Neural progenitor cell (in vitro differentiated cells): ENCODE measurements at places on chromosomes 2 and 18.

GRCh38 chr18:1657876-1658275 is 753.2 kb downstream of the ADCYAP1 start:
- no peak overlapping the region for H3K4me3 ChIP-seq
- H3K4me1 ChIP-seq = no peaks in the 10 kb centered on the region
- no peak overlapping the region for H3K27ac ChIP-seq
- DNase-seq = no peak

- no peak overlapping the region for H3K27ac ChIP-seq
- H3K27me3 ChIP-seq = no peaks in the 10 kb centered on the region
- no peaks in the 10 kb centered on the region for H3K36me3 ChIP-seq
- peak overlapping the region; percentile 66 for H3K4me3 ChIP-seq
- peak; percentile 86 for DNase-seq
- peaks cover 5% of the 10 kb centered on the region for H3K4me1 ChIP-seq
These were observed 56.7 kb downstream of the CYRIA start for GRCh38 chr2:16608661-16609643.

DNA sequence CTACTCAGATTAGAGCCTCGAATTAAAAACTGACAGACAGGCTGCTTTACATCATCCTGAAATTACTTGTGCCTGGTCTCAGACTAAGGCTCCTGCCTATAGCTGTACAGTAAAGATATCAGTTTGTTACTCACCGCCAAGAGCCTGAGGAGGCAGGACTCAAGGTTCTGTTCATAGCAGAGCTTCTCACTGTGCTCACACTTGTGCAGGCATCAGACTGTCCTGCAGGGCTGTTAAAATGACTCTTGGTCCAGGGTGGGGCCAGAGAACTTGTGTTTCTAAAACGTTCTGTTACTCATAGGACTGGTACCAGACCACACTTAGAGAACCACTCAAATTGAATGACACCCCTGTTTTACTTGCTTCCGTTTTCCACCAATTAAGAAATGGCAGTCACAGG is 310.0 kb downstream of the DPP10 start:
- no peaks in the 10 kb centered on the region for H3K27me3 ChIP-seq
- H3K27ac ChIP-seq = no peak overlapping the region
- no peaks in the 10 kb centered on the region for H3K36me3 ChIP-seq
- peaks cover 3% of the 10 kb centered on the region for H3K4me1 ChIP-seq
- DNase-seq = no peak

DNA sequence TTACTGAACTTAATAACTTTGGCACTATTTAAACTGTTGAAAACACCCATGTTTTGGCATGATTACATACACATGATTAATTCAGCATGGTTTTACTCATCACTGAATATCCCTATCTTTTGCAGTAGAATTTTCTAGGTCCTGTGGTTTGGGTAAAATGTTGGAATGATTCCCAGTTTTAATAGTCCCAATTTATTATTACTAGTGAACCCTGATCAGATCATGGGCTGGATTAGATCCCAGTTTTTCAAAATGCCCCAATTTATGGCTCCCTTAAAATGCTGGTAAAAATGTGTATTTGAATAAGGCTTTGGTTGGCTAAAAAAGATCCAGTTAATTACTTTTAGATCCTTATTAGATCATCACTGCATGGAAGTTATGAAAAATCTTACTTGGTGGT is 273.6 kb upstream of the NRP2 start:
- no peaks in the 10 kb centered on the region for H3K4me1 ChIP-seq
- H3K27ac ChIP-seq = no peak overlapping the region
- no peak for DNase-seq
- no peaks in the 10 kb centered on the region for H3K27me3 ChIP-seq

DNA sequence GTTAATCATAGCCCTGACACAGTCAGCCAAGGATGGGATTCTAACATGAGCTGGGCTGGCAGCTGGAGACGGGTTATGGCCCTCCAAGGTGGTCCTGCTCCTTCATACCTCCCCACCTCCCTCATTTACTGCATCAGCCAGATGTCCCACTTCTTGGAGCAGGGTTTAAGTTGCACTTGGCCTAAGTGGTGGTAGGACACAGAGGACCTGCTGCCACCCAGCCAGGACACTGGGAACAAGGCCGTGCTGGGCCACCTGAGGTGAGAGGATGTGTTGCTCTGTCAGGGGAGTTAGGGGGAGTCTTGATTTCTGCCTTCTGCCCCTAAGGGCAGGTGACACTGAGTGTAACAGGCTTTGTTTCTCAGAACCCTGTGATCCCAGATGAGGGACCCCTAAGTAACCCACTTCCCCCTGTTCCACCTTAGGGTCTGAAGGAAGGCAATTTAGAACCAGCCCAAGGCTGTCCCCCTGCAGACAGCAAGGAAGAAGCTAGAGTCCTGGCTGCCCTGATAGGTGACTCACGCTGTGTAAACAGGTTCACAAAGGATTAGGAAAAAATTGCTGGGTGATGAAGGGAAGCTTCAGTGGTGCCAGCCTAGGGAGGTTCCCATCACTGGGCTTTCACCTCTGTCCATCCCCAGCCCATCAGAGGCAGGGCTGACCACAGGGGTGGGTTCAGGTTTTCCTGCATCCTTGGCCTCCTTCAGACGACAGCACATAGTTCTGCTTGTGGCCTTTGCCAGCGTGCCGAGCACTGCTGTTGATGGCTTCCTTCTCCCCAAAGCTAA is 114.3 kb upstream of the MCFD2 start:
- no peak for DNase-seq
- no peak overlapping the region for H3K4me3 ChIP-seq
- H3K4me1 ChIP-seq = peaks cover 20% of the 10 kb centered on the region
- H3K36me3 ChIP-seq = no peaks in the 10 kb centered on the region
- H3K27ac ChIP-seq = no peak overlapping the region

DNA sequence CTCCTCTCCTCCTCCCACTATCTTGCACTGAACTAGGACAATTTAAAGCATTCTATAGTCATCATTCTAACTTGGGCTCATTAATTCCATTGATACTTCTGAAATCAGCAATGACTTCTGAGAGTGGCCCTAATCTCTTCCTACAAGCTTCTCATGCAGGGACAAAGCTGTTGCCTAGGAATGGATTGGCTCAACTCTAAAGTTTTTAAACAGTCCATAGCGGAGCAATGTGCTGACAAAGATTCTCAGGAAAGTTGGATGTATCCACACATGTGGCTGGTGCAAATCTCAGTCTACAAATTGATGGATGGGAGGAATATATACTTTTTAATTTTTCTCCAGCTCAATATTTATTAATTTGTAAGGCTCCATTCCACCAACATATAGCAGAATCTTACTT is 388.9 kb downstream of the SETBP1 start:
- no peaks in the 10 kb centered on the region for H3K36me3 ChIP-seq
- DNase-seq = no peak
- no peaks in the 10 kb centered on the region for H3K4me1 ChIP-seq
- no peaks in the 10 kb centered on the region for H3K27me3 ChIP-seq
- H3K27ac ChIP-seq = no peak overlapping the region

GRCh38 chr2:196295005-196295404 is 123.6 kb upstream of the STK17B start:
- H3K4me1 ChIP-seq = no peaks in the 10 kb centered on the region
- no peaks in the 10 kb centered on the region for H3K27me3 ChIP-seq
- H3K27ac ChIP-seq = no peak overlapping the region
- H3K4me3 ChIP-seq = no peak overlapping the region

- no peak overlapping the region for H3K27ac ChIP-seq
- no peaks in the 10 kb centered on the region for H3K36me3 ChIP-seq
- no peaks in the 10 kb centered on the region for H3K27me3 ChIP-seq
- no peak overlapping the region for H3K4me3 ChIP-seq
These were observed 12.1 kb upstream of the COPS8 start for GRCh38 chr2:237073552-237073951.

- no peak for DNase-seq
- no peak overlapping the region for H3K4me3 ChIP-seq
- no peaks in the 10 kb centered on the region for H3K27me3 ChIP-seq
- no peak overlapping the region for H3K27ac ChIP-seq
These were observed 96.1 kb downstream of the ITGA4 start for GRCh38 chr2:181553244-181553643.

DNA sequence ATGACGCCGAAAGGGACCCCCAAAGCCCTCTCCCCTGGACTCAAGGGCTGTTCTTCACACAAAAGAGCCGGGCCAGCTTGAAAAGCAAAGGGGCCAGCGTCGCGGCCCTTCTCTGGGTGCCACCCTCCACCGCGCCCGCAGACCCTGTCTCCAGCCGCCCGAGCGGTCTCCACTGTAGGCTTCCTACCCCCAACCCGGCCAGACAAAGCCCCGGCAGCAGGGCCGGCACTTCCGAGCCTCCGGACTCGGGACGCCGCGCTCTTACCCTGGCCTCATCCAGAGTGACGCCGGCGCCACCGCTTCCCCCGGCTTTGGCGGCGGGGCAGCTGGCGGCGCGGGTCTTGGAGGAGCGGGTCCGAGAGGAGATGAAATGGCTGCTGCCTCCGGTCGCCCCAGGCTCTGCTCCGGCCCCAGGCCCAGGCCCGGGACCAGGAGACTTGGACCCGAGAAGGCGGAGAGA is 603 bp downstream of the ATAD2B start:
- no peaks in the 10 kb centered on the region for H3K27me3 ChIP-seq
- no peaks in the 10 kb centered on the region for H3K36me3 ChIP-seq
- H3K27ac ChIP-seq = peak overlapping the region; percentile 78
- DNase-seq = peak; percentile 74

DNA sequence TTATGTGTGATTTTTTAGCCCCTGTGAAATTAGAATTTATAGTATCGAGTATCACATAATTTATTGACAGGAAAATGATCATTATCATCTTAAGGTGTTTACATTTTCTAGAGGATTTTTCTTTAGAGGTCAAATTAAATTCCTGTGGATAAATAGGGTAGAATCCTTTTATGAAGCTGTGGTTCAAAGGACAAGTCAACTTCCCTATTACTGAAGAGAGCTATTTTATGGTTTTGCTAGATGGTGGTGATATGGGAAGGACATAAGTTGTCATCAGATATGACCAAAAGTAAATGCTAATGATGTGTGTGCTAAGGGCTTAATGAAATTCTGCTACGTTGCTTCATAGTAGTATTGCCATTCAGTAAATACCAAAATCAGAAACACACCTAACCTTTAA is 80.1 kb downstream of the EML4 start:
- no peak overlapping the region for H3K4me3 ChIP-seq
- H3K27ac ChIP-seq = no peak overlapping the region
- H3K27me3 ChIP-seq = no peaks in the 10 kb centered on the region

- H3K27ac ChIP-seq = no peak overlapping the region
- H3K36me3 ChIP-seq = no peaks in the 10 kb centered on the region
- H3K4me3 ChIP-seq = no peak overlapping the region
- no peaks in the 10 kb centered on the region for H3K27me3 ChIP-seq
- no peak for DNase-seq
These were observed 16.0 kb upstream of the FAM124B start for GRCh38 chr2:224417947-224418346.

- no peak overlapping the region for H3K4me3 ChIP-seq
- H3K27me3 ChIP-seq = no peaks in the 10 kb centered on the region
- DNase-seq = no peak
- peaks cover 9% of the 10 kb centered on the region for H3K4me1 ChIP-seq
- H3K36me3 ChIP-seq = no peaks in the 10 kb centered on the region
These were observed 35.5 kb downstream of the NXPH2 start for GRCh38 chr2:138744713-138745112.

DNA sequence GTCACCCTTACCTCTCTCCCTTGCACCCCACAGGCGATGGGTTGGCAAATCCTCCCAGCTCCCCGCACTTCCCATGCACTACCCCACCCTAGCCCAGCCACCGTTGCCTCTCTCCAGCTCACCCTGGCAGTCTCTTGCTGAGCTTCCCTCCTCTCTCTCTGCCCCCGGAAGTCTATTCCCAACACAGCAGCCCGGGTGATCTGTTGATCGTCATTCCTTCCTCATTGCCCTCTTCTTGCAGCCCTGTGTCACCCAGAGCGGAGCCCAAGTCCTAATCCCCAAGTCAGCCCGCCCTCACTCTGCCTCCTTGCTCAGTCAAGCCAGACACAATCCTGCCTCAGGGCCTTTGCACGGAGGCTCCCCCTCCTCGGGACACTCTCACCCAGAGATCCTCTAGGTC is 55.2 kb downstream of the CIB4 start:
- H3K36me3 ChIP-seq = no peaks in the 10 kb centered on the region
- peaks cover 22% of the 10 kb centered on the region for H3K27me3 ChIP-seq
- no peak for DNase-seq
- no peak overlapping the region for H3K4me3 ChIP-seq

DNA sequence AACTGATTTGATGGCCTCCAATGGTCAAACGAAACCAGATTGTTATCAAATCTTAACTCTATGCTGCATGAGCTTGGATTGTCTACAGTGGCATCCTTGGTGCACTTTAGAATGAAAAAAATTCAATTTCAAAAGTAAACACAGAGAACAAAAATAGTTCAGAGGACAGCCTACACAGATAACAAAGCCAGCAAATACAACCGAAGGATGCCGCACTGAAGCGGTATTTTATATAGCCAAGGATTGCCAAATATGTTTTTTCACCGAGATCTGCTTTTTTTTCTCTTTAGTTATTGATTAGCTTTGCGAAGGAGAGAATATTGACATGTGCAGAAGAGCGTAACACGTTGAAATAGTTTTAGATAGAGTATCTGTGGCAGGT is 72.0 kb downstream of the SLC4A3 start:
- no peak overlapping the region for H3K4me3 ChIP-seq
- H3K36me3 ChIP-seq = no peaks in the 10 kb centered on the region

- H3K27me3 ChIP-seq = peaks cover 19% of the 10 kb centered on the region
- DNase-seq = peak; percentile 38
- peaks cover 34% of the 10 kb centered on the region for H3K4me1 ChIP-seq
- peak overlapping the region; percentile 51 for H3K4me3 ChIP-seq
- H3K36me3 ChIP-seq = no peaks in the 10 kb centered on the region
- no peak overlapping the region for H3K27ac ChIP-seq
These were observed 1.2 kb downstream of the GYPC start for GRCh38 chr2:126657148-126657635.

- peaks cover 19% of the 10 kb centered on the region for H3K4me1 ChIP-seq
- H3K4me3 ChIP-seq = no peak overlapping the region
- no peaks in the 10 kb centered on the region for H3K36me3 ChIP-seq
- H3K27me3 ChIP-seq = no peaks in the 10 kb centered on the region
These were observed 31.7 kb upstream of the MAP4K3 start for GRCh38 chr2:39468579-39469451.

GRCh38 chr18:39561126-39561525 is 1995.5 kb upstream of the CELF4 start:
- no peaks in the 10 kb centered on the region for H3K4me1 ChIP-seq
- H3K36me3 ChIP-seq = no peaks in the 10 kb centered on the region
- H3K27ac ChIP-seq = no peak overlapping the region
- no peaks in the 10 kb centered on the region for H3K27me3 ChIP-seq
- H3K4me3 ChIP-seq = no peak overlapping the region
- no peak for DNase-seq

- no peaks in the 10 kb centered on the region for H3K36me3 ChIP-seq
- DNase-seq = no peak
- no peak overlapping the region for H3K4me3 ChIP-seq
- no peaks in the 10 kb centered on the region for H3K4me1 ChIP-seq
These were observed 285.6 kb upstream of the THSD7B start for GRCh38 chr2:136479696-136480095.
